ENCODE measurements at places on chromosomes 2 and 18.

- no peak for DNase-seq
These were observed 2.9 kb downstream of the TRIB2 start for GRCh38 chr2:12719400-12720277.

DNA sequence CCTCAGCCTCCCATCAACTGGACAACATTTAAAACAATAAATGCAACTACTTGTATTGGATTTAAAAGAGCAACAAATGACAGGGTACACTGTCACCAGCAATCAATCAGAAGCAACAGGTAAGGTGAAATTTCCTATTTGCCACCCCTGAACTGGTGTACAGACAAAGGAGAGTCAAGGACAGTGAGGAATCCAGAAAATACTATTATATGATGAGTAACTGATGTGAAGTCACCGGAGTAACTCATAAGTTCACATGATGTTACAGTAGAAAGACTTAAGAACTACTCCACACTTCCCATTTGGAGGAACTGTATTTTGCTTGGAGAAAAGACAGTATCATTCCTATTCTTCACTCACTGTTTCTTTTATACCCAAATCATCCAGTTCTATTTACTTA, 4.1 kb upstream of the STAT1 start:
- no peak for DNase-seq

GRCh38 chr2:68917034-68917718, 35.5 kb downstream of the GKN2 start:
- no peak for DNase-seq

GRCh38 chr2:57936216-57936615, 110.4 kb upstream of the VRK2 start:
- no peak for DNase-seq

DNA sequence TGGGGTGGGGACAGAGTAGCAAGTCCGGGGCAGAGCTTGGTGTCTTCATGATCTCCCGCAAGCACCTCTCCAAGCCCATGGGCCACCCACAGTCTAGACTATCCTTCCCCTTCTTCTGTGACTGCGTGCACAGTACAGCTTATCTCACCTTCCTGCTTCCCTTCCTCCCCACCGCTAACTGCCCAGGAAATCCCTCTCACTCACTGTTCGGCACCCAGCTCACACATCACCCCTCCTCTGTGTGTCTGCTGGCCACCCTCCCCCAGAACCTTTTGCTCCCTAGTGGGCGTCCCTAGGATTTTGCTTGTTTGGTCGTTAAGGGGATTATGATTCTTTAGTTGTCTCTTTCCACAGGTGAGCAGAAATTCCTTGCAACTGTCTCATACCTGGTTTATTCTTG, 31.5 kb upstream of the SMAD7 start:
- no peak for DNase-seq

GRCh38 chr2:201127570-201127969, 11.6 kb downstream of the CFLAR start:
- no peak for DNase-seq

All from GM12864 (cell line).